ENCODE measurements at places on chromosomes 2 and 18.
A peak's percentile ranks its signal among the peaks of the same experiment; 100 is the strongest.

DNA sequence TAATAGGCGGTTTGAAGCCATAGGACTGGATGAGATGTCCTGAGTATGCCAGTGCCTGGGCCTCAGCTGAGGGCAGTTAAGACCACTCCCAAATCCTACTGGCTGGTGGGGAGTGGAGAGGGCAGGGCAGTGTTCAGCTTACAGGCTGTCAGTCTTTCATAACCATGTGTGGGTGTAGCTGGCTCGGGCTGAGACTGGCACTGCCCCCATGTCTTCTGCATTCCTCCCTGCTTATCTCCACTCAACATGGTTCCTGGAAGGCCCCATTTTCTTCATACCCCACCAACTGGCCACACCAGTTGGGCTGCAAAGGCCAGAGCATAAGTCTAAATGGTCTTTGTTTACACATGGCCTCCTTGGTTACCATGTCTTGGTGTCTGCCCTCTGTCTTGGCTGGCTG is 17.2 kb upstream of the IL37 start:
- DNase-seq = no peak

GRCh38 chr18:13494871-13495445 is 231.4 kb downstream of the FAM210A start:
- no peak for DNase-seq

GRCh38 chr2:120929829-120930228 is 194.2 kb downstream of the GLI2 start:
- DNase-seq = no peak

DNA sequence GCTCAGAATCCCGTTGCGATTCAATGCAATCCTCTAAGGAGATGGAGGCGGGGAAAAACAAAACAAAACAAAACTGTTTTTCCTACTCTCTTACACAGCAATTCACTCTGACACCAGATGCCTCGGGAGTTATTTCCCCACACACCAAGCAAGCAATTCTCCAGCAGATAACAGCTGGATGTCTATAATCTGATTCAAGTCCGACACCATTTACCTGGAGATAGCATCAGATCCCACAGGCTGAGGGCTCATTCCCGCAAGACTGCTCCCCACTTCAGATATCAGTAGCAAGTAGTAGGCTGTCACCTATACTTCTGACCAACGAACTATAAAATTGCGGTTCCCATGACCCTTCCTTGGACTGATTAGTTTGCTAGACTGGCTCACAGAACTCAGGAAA is 58.7 kb downstream of the DTNB start:
- no peak for DNase-seq

- DNase-seq = no peak
Measured at GRCh38 chr18:37720663-37721062, 155.1 kb upstream of the CELF4 start.

DNA sequence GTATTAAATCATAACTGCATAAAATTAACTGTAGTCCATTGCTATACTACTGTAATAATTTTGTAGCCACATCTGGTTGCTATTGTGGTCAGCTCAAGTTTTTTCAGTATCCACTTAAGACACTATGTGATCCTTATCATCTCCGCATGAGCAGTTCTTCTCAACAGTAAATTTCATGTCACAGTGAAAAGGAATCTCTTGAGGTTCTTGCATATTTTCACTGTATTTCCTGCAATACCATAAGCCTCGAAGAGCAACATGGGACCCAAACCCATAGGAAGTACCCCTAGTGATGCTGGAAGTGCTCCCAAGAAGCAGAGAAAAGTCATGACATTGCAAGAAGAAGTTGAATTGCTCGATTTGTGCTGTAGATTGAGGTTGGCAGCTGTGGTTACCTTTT is 86.7 kb downstream of the LDLRAD4 start:
- no peak for DNase-seq

DNA sequence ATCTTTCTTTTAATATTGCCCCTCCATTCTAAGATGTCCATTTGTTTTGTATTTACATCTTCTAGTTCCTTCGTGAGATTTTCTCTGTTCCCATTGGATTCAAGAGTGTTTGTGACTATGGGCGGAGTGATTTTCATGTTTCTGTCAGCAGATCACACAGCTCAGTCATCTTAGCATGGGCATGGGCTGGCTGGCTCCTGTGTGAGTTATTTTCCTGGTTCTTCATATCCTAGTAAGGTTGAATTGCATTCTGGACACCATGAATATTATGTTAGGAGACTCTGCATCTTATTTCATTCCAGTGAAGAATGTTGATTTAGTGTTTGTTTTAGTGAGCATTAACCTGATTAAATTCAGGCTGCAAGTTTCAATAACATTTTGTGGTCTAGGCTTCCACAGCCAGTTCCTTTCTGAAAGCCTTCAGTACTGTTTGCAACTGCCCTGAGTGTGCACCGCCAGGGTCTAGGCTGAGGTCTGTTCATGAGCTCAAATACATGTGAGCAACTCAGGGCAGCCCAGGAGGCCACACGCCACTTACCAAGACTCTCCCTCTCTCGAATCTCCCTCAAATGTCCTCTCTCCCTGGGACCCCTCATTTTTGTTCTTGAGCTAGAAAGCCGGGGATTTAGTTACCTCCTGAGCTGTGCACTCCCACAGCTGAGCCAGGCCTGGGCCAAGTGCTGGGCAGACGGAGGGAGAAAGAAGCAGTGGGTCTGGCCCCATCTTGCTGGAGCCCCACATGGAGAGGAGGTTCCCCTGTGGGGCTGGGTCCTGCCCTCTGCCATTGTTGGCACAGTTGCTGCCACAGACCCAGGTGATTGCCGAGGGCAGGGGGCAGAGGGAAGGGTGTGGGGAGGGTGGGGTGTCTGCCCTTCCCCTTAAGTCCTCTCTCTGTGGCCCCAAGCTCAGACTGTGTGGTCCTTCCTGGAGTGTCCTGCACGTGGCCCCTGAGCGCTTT is 145.9 kb downstream of the RTP5 start:
- DNase-seq = no peak

GRCh38 chr2:128402911-128403670 is 84.4 kb upstream of the HS6ST1 start:
- DNase-seq = no peak

DNA sequence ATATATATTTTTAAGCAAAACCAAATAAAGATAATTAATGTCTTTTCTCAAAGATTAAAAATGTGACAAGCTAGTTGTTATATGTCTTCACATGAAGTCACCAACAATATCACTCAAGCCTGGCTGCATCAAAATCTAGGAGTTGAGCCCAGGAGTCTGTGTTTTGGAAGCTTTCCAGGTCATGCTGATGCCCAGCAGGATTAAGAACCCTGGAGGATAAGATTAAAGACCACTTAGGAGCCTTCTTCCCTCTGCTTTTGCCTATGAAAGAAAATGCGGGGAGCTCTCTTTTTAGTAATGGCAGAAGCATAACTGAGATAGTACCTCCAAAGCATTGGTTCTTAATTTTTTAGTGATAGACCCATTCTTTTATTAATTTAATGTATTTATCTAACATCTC is 157.4 kb downstream of the ASXL3 start:
- DNase-seq = no peak

- DNase-seq = peak; percentile 79
Measured at GRCh38 chr2:234437642-234438304, 59.1 kb downstream of the ARL4C start.

DNA sequence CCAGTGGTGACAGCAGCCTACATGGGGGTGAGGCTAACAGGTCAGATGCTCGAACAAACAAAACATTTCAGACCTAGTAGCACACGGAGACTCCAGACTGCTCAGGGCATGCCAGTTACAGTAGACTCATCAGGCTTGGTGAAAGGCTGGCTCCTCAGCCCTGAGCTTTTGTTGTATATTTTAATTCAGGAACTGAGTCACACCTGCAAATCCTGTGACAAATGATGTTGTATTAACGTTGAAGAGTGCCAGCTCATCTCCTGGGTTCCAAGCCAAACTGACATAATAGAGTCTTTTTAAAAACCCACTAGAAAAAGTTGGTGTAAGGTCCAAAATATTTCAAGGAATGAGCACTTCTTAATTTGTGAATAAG is 65.3 kb downstream of the C1D start:
- DNase-seq = no peak

DNA sequence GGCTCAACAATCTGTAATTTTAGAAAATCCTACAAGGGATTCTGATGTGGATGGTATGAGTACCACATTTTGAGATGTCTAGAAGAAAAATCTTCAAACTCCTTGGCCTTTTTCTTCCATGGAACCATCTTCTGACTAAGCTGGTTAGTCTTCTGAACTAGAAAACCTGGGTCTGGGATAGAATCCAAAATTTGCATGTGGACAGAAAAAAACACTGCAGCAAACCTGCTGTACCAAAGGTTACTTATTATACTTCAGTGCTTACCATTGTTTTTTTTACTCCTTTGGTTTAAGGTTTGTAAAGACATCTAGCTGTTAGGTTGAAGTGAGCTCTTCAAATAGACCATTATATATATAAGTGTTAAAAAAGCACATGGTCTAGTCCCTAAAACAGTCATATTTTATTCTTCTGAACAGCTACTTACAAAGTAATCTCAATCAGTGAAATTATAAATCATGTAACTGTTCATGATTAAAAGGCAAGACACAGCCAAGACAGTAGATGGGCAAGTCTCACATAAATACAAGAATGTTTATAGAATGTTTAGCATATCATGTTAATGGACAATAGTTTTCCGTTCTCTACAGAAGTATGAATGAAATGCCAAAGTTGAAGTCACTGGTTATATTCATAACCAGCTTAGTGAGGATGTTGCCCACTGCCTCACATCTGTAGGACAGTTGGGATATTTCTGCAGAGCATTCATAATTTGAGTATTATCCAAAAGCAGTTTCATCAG is 85.5 kb downstream of the ORC4 start:
- no peak for DNase-seq

DNA sequence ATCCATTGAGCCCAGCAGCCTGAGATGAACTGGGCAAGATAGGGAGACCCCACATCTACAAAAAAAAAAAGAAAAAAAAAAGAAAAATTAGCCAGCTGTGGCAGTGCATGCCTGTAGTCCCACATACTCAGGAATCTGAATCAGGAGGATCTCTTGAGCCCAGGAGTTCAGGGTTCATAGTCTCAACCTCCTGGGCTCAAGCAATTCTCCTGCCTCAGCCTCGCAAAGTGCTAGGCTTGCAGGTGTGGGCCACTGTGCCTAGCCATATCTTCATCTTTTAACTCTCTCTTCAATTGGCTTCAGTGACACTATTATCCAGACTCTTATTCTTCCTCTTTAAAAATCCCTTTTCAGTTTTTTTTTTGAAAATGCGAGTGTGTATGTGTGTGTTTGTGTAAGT is 28.5 kb upstream of the YES1 start:
- DNase-seq = no peak

GRCh38 chr2:3189961-3190360 is 187.7 kb downstream of the EIPR1 start:
- no peak for DNase-seq

GRCh38 chr18:39918847-39919246 is 2036.2 kb upstream of the PIK3C3 start:
- no peak for DNase-seq

GRCh38 chr2:135744760-135745314 is 3.2 kb downstream of the UBXN4 start:
- no peak for DNase-seq

- no peak for DNase-seq
Measured at GRCh38 chr2:230908595-230909191, 16.3 kb downstream of the GPR55 start.

DNA sequence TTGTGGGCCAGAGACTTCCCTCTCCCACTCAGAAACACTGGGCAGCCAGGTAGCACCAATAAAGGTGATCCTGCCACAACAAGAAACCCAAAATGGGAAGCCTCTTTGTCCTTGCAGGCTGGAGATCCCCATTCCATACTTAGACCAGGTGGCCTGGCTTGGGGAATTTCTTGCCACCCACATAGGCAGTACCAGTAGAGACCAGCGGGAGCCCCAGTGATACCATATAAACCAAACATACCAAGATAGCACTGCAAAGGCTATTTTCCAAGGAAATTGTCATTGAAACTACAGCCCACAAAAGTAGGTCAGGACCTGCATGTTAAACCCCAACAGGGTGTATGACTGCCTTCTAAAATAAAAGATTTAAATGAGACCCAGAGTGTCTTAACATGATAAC is 171.6 kb downstream of the DIS3L2 start:
- DNase-seq = no peak

DNA sequence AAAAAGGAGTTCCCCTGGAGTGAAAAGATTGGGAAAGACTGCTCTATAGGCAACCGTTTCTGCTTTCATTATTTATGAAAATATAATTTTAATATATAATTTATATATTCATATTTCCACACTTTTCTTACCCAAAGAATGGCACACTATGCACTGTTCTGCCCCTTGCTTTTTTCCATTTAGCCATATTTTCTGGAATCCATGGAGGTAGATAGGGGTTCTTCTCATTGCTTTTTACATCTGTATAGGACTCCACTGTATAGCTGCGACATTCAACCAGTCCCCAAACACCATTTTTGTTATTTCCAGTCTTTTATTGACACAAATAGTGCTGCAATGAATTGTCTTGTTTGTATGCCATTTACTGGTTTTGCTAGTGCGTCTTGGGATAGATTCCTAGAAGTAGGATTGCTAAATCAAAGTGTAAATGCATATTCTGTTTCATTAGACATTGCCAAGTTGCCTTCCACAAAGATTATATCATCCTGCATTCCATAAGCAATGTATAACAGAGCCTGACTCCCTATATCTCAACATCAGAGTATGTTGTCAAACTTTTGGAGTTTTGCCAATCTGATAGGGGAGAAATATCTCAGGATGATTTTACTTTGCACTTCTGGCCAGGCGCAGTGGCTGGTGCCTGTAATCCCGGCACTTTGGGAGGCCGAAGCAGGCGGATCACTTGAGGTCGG is 26.6 kb upstream of the TCF7L1 start:
- no peak for DNase-seq

- no peak for DNase-seq
Measured at GRCh38 chr2:177972782-177973181, 99.8 kb downstream of the PDE11A start.

DNA sequence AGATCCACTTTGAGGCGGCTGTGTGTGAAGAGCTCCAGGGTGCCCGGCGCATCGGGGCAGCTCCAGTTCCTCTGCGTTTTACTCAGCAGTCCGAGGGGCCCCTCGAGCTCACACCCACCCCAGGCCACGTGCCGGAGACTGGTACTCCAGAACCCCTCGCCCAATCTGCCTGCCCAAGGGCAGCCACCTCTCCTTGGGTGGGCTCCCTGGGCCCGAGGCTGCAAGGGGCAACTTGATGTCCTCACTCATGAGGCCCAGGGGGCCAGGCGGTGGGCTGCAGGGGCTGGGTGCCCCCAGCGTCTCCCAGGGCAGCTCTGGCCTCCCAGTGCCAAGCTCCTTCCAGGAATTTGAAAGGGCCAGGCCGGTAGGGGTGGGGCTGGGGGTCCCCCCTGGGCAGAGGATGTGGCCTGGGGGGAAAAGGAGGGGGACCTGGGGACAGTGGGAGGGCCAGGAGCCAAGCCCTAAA is 16.7 kb downstream of the RAMP1 start:
- no peak for DNase-seq

- DNase-seq = no peak
Measured at GRCh38 chr18:77198663-77199062, 51.0 kb upstream of the GALR1 start.

- no peak for DNase-seq
Measured at GRCh38 chr2:85273738-85274731, 53.8 kb downstream of the TGOLN2 start.

- no peak for DNase-seq
Measured at GRCh38 chr18:79760881-79761280, 36.9 kb upstream of the KCNG2 start.
